Stomach (tissue), 19 donors: ENCODE measurements at places on chromosomes 2 and 18. TPM values are rescaled to one million over a fixed set of nuclear protein-coding genes. Genes with fewer than 3 reads are reported as not detected.

GRCh38 chr2:105256431-105257047 lies 15.0 kb downstream of the GPR45 start:
- DNase-seq = no peak

GRCh38 chr2:22282916-22283315 lies 1102.1 kb upstream of the KLHL29 start:
- no peak for DNase-seq

RNPEPL1 gene
- 196 TPM for total RNA-seq

EMX1 gene
- not detected for total RNA-seq

DNA sequence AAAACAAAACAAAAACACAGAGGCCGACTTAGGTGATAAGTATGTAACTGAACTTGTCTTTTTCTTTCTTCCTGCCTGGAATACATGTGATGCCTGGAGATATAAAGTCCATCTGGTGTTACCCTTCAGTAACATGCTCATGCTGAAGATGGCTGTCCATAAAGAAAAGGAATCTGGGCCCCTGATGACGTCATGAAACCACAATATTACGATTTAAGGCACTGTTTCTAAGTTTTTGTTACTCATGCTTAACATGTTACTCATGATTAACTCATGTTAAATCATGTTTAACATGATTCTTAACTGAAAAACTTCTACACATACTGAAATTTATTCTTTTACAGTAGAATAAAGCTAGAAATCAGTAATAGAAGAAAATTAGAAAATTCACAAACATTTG lies 49.0 kb downstream of the STRADB start:
- no peak for DNase-seq
